Activated CD4-positive, alpha-beta T cell treated with anti-CD3 and anti-CD28 coated beads, Interleukin-2, amount 10 ng/mL, durations not matched to agents 24 days and 14 days (primary cell): ENCODE measurements at places on chromosomes 12 and 14. TPM values are rescaled to one million over a fixed set of nuclear protein-coding genes. Genes with fewer than 3 reads are reported as not detected.

CLEC4D gene
- total RNA-seq = not detected in 2 replicates

FAM186B gene
- 0.16 and 0.33 TPM in 2 replicates for total RNA-seq

NR4A1 gene
- 55.0 and 57.7 TPM in 2 replicates for total RNA-seq

FGF6 gene
- not detected in 2 replicates for total RNA-seq

GRCh38 chr14:38882533-38882932 lies 220.5 kb downstream of the SEC23A start:
- no peaks in the 10 kb centered on the region for H3K36me3 ChIP-seq
- no peak overlapping the region for H3K4me3 ChIP-seq
- no peaks in the 10 kb centered on the region for H3K27me3 ChIP-seq
- H3K4me1 ChIP-seq = no peaks in the 10 kb centered on the region

- H3K4me3 ChIP-seq = no peak overlapping the region
- H3K36me3 ChIP-seq = no peaks in the 10 kb centered on the region
- H3K27ac ChIP-seq = no peak overlapping the region
- H3K4me1 ChIP-seq = no peaks in the 10 kb centered on the region
These were observed 356.4 kb upstream of the SEL1L start for GRCh38 chr14:81890020-81890419.

DNA sequence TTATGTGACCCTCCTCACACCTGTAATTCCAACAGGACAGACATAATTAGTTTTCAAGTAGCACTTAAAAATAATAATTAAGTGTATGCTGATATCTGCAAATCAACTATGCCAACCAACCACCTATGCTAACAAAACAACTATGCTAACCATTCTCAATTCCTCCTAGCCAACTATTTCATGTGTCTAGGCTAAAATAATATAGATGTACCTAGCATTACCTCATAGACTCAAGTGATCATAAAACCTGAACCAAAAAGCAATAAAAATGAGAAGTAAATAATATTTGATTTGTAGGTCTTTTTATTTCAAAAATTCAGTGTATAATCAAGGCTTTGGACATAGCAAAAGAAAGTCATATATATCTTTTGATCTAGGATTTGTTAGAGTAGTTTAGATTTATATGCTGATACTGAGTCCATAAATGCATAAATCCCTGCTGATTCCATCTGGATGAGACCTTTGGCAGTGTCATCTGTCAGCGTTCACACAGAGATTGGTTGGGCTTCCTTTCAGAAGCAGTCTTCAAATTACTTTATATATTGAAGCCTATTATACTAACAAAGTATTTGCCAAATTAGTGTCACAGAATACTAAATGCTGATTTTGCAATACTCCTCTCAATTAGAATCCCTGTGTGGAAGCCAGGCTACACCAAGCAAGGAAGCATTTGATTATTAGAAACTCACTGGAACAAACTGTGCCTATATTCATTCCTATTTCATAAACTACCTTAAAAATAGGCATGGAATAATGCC lies 101.4 kb upstream of the PPM1H start:
- no peak overlapping the region for H3K27ac ChIP-seq
- no peaks in the 10 kb centered on the region for H3K27me3 ChIP-seq
- no peaks in the 10 kb centered on the region for H3K36me3 ChIP-seq
- H3K4me3 ChIP-seq = no peak overlapping the region
- DNase-seq = no peak

- H3K27me3 ChIP-seq = peaks cover 10% of the 10 kb centered on the region
- no peak overlapping the region for H3K27ac ChIP-seq
- H3K36me3 ChIP-seq = no peaks in the 10 kb centered on the region
- DNase-seq = no peak
- no peak overlapping the region for H3K4me3 ChIP-seq
- H3K4me1 ChIP-seq = no peaks in the 10 kb centered on the region
These were observed 157.5 kb downstream of the TTC8 start for GRCh38 chr14:88981948-88982347.

DNA sequence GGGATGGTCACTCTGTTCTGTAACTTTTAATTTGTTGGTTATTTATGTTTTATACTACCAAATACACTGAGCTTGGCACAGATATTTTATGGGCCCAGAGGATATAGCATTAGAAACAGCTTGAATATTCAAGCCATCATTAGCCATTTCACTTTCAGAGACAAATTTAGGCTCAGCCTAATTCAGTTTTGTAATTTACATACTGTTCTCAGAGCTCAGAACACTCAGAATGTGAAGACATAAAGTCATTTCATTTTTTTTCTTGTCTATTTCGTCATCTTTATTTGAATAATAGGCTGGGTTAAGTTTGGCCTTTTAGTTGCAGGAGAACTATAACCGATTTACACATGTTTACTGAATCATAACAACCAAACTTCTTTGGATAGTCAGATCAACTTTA lies 361.7 kb downstream of the SNAPC1 start:
- H3K27ac ChIP-seq = no peak overlapping the region
- H3K27me3 ChIP-seq = peaks cover 75% of the 10 kb centered on the region
- H3K4me1 ChIP-seq = no peaks in the 10 kb centered on the region
- no peak overlapping the region for H3K4me3 ChIP-seq
- no peak for DNase-seq
- H3K36me3 ChIP-seq = no peaks in the 10 kb centered on the region

DNA sequence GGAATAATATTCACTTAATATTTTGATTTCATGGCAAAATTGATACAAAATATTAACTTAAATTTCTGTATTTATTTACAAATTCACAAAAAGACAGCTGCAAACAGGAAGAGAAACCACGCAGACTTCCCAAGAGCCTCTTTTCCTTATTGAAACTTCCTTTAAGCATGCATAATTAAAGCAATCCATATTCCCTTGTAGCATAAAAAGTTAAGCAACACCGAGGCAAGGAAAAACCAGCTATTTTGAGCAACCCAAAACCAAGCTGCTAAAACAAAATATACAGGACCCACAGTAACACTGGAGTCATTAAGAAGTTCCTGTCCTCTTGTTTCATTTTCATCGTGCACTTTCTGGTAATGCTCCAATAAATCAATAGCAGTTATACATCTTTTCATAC lies 58.0 kb downstream of the EEA1 start:
- no peak for DNase-seq
- H3K36me3 ChIP-seq = peaks cover 6% of the 10 kb centered on the region
- H3K4me3 ChIP-seq = no peak overlapping the region
- H3K27me3 ChIP-seq = no peaks in the 10 kb centered on the region
- no peak overlapping the region for H3K27ac ChIP-seq

- no peak overlapping the region for H3K4me3 ChIP-seq
- H3K36me3 ChIP-seq = no peaks in the 10 kb centered on the region
- peaks cover 29% of the 10 kb centered on the region for H3K4me1 ChIP-seq
These were observed 10.5 kb upstream of the WNT5B start for GRCh38 chr12:1618489-1618888.
